ENCODE measurements at places on chromosomes 5 and 9. TPM values are rescaled to one million over a fixed set of nuclear protein-coding genes. Genes with fewer than 3 reads are reported as not detected.

The CD14 gene
- not detected for total RNA-seq

The MEIKIN gene
- not detected for total RNA-seq

The MEF2C gene
- 171 TPM for total RNA-seq

The ADRA1B gene
- total RNA-seq, result not detected

GRCh38 chr5:125006011-125006685 lies 259.7 kb upstream of the ZNF608 start:
- no peak for DNase-seq

- DNase-seq, result no peak
Observed at GRCh38 chr9:110769667-110770066, 101.1 kb downstream of the MUSK start.

DNA sequence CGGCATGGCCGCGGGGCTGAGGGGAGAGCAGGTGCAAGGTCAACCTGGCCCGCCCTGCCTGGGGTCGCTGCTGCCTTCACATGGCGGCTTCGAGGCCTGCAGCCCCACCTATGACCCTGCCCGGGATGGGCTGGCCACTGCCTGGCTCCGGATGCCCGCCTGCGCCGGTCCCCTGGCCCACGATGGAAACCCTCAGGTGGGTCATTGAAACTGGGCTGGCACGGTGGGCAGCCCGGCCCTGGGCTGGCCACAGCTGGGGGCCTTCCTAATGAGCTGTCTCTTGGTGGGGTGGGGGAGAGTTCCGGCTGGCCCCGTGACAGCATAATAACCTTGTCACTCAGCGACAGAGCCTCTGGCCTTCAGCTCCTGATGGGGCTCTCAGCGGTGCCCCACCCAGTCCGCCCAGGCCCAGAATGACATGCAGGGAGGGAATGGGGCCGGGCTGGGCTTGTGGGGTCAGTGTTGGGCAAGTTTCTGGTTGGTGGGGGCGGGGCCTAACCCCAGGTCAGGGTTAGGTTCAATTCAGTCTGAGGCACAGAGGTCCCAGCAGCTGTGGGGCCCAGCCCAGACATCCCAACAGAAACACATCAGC lies at the start of gene CCDC187:
TSS of gene CCDC187 (minus strand) at position 270 of the 592 bp plus-strand sequence. CDS start at position 6, 264 bp downstream.
- DNase-seq, result no peak

DNA sequence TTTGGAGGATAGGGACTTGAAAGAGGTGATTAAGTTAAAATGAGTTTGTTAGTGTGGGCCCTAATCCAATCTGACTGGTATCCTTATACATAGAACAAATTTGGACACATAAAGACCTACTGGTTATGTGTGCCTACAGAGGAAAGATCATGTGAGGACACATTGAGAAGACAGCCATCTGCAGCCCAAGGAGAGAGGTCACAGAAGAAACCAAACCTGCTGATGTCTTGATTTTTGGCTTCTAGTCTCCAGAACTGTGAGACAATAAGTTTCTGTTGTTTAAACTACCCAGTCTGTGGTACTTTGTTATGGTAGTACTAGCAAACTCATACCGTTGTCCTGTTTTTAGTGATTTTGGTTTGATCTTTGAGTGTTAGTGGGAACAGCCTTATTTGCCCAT lies 18.3 kb downstream of the RNF180 start:
- DNase-seq, result no peak

DNA sequence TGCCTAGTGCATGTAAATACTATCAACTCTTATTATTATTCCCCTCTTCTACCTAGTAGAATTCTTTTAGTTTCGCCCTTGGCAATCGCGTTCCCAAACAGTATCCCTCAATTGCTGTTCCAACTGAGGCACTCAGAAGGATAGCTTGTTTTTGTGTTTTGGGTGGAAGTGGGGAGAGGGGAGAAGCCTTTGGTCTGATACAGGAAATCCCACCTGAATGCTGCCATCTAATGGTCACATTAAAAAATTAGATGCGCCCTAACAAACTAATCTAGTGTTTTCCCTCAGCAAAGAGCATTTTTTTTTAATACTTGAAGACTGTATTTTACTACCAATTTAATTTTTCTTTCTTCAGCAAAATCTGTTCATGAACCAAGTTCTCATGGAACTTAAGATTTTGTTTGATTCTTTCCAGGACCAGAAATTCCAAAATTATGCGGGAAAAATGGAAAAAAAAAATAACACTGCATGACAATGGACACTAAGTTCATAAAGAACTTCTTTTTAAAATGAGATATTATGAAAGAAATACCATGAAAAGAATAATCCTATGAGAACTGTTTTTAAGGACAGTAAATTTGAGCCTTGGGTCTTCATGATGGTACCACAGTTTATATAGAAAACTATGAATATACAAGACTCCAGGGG lies 22.2 kb upstream of the GLDC start:
- peak; percentile 72 for DNase-seq

DNA sequence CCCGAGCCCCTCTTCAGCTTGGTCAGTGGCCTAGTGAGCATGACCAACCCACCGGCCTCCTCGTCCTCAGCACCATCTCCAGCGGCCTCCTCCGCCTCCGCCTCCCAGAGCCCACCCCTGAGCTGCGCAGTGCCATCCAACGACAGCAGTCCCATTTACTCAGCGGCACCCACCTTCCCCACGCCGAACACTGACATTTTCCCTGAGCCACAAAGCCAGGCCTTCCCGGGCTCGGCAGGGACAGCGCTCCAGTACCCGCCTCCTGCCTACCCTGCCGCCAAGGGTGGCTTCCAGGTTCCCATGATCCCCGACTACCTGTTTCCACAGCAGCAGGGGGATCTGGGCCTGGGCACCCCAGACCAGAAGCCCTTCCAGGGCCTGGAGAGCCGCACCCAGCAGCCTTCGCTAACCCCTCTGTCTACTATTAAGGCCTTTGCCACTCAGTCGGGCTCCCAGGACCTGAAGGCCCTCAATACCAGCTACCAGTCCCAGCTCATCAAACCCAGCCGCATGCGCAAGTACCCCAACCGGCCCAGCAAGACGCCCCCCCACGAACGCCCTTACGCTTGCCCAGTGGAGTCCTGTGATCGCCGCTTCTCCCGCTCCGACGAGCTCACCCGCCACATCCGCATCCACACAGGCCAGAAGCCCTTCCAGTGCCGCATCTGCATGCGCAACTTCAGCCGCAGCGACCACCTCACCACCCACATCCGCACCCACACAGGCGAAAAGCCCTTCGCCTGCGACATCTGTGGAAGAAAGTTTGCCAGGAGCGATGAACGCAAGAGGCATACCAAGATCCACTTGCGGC lies 1.8 kb downstream of the EGR1 start:
- no peak for DNase-seq

DNA sequence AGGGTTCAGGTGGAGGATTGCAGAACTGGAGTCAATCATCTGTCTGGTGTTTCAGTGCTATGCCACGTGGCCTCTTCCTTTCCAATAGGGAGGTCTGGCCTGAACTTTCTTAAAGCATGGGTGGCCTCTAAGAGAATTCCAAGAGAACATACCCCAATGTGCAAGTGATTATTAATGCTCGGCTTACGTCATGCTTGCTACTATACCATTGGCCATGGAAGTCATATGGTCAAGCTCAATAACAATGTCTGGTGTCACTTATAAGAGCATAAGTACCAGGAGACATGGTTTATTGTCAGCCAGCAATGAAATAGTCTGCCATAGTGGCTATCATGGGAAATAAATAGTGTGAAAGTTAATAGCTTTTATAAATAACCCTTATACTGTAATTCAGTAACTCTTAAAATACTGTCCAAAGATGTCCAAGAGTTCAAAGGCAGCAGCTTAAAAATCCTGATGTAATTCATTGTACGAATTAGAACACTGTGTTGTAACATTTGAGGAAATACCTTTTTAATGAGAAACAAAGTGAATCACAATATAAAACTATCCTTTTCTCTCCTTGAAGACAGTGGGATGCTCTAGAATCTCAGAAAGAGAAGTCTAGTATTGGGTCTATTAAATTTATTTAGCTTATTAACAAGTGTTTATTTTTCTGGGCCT lies 355.4 kb upstream of the PRR16 start:
- DNase-seq, result no peak

GRCh38 chr5:80569961-80570786 lies at the start of gene ANKRD34B:
Gene ANKRD34B (minus strand): TSS chr5:80570280. CDS start chr5:80560019, 10,261 bp downstream.
- DNase-seq, result no peak

- DNase-seq, result no peak
Observed at GRCh38 chr9:133647765-133648469, 11.8 kb downstream of the DBH start.

GRCh38 chr5:1294206-1294834 lies 548 bp downstream of the TERT start:
- no peak for DNase-seq

DNA sequence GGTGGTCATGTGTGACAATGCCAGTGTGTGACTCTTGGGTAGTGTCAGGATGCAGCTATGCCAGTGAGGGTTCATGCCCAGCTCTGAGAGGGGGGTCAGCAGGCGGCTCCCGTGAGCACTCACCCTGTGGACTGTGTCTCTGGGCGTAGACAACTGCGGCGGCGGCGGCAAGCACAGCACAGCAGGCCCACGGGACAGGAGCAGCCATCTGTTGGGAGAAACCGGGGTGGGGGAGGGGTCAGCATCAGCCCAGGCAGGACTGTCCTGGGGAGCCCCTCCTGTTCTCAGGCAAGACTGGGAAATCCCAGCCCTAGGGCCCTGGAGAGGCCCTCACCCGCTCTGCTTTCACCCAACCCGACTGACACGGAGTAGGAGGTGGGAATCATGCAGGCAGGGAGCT lies 20.8 kb downstream of the CNTFR start:
- DNase-seq, result no peak

DNA sequence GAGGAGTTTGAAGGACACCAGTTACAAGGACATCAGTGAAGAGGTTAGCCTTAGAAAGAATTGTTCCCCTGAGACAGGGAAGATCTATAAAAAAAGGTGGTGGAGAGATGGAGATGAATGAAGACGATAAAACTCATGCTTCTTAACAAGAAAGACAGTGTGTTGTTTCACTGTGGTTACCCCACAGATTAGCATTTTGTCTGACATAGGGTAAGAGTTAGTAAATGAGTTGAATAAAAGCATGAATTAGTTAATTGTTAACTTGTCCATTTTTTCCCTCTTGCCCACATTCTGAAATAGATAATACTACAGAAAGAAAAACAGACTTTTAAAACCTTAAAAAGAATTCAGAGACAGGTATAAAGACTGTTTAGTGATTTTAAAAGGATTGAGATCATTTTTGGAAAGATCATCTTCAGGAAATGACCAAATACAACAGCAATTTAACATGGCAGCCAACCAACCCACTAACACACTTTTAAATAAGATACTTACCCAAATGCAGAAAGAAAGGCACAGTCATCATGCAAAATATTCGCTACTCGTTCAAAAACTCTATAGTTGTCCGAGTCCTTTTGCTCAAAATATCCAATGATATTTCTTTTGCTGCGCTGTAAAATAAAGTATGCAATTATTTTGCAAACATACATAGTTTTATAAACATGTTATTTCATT lies 78.5 kb downstream of the ERP44 start:
- DNase-seq, result no peak

- no peak for DNase-seq
Observed at GRCh38 chr5:174329738-174330137, 284.2 kb downstream of the NSG2 start.
